H9 (cell line): ENCODE measurements at places on chromosomes 3 and 15.

DNA sequence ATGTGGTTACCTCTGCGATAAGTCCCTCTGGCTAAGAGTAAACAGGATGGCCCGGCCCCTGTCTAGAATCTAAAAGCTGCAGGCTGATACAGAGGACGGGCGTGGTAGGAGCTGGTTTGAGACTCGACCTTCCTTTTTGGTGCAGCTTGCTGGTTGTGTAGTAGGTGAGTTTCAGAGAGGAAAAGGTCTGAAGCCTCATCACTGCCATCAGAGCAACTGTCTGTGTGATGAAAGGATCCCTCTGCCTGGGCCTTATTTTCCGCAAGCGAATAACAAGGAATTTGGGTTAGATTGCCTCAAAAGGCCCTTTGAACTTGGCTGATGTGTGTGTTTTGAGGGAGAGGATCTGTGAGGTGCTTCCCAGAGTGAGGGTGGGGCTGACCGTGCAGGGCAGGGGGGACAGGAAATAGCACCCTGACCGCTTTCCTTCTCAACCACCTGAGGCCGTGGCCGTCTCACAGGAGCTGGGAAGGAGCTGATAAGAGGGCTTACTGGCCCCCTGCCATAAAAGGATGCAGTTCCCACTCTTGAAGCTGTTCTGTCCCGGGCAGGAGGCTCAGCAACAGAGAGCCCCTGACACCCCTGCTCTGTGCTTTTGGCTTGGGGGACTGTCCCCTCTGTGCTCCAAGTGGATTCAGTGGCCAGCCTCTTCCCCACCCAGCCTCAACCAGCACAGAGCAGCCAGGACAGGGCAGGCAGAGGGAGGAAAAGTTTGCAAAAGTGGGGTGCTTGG, 45.6 kb upstream of the TFRC start:
- DNase-seq: no peak

DNA sequence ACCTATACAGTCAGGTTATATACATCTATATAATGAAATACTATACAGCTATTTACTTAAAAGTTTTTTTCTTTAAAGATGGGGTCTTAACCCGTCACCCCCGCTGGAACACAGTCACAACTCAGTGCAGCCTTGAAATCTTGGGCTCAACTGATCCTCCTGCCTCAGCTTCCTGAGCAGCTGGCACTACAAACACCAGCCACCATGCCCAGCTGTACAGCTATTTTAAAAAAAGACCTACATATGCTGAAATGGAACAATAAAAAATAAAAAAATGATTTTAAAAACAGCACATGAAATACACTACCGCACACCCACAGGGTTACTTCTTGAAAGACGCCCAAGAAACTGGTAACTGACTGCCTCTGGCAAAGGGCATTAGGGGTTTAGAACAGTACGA, 3.8 kb downstream of the NCBP2 start:
- no peak for DNase-seq

DNA sequence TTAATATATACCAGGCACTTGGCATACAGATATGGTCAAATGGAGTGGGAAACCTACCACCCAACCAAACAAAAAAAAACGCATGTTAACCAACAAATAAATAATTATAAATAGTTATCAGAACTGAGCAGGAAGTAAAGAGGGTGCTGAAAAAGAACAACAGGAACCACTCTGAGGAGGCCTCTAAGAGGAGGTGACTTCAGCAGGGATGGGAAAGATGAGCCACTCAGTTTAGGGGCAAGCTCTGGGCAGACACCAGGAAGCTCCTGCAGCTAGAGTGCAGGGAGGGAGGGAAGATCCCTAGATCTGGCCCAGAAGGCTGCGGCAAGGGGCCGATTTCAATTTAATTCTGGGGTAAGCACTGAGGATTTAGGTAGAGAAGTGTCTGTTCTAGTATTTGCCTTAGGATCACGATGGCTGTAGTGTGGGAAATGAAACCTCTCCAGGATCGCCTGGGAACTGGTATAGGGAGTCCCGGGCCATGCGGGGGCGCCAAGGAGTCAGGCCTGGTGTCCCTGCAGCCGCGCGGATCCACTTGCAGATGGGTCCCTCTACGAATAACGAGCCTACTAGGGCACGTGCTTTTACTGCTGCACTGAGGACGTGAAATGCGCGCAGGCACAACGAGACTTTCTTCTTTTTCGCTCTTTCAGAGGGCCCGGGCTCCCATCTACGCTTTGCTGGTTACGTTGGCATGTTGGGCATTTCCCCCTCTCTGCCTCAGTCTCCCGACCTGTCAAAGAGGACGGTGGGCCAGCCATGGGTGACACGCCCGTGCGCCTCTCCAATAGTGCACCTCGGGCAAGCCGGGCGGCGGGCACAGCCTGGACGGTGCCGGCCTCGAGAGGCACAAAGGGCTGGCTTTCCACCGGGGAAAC, 1.5 kb upstream of the LIMD1 start:
- peak; percentile 96 for DNase-seq

DNA sequence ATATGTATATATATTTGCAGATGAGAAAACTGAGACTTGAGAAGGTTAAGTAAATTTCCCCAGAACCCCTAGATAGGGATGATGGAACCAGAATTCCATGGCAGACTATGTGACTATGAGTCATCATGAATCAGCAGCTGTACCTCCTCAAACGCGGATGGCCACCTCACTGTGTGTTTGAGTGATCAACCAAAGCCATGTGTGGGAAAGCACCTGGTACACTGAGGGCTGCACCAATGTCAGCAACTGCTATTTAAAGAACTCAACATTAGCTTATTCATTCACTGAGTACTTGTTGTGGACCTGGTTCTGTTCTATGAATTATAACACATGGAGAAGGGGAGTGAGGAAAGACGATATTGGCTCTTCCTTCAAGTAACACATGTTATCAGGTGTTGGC, 377.0 kb downstream of the GAP43 start:
- DNase-seq: no peak

- DNase-seq: no peak
Measured at GRCh38 chr3:186432189-186432588, 70.2 kb upstream of the DGKG start.

- DNase-seq: no peak
Measured at GRCh38 chr3:99730870-99731269, 86.8 kb upstream of the CMSS1 start.

- DNase-seq: no peak
Measured at GRCh38 chr3:10570196-10570946, 65.0 kb upstream of the ATP2B2 start.

DNA sequence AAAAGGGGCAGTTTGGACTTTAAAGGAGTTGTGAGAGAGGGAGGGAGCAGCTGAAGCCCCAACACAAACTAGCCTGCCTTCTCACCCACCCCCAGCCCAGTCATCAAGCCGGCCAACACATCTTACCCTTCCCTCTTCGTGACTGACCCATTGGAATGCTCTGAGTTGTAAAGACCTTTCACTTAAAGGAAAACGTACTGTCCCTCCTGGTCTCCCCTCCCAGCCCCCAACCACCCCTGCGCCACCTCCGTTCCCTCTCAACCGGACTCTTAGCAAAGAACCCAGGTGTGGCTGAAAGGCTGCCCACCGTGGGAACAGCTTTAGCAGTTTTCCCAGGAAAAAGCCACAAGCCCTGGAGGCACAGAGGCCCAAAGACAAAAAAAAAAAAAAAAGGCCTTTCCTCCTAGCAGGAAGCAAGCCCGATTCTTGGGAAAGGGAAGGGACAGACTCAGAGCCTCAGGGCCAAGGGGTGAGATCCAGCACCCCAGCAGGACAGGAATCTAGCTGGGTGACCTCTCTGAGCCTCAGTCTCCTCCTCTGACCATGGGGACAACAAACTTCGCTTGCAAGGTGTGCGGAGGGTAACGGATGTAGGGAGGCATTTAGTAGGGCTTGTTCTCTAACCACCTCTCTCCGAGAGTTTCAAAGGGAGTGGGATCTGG, 2.4 kb downstream of the CYP11A1 start:
- DNase-seq: peak; percentile 41

- DNase-seq: no peak
Measured at GRCh38 chr3:55524565-55525244, 37.6 kb upstream of the WNT5A start.

DNA sequence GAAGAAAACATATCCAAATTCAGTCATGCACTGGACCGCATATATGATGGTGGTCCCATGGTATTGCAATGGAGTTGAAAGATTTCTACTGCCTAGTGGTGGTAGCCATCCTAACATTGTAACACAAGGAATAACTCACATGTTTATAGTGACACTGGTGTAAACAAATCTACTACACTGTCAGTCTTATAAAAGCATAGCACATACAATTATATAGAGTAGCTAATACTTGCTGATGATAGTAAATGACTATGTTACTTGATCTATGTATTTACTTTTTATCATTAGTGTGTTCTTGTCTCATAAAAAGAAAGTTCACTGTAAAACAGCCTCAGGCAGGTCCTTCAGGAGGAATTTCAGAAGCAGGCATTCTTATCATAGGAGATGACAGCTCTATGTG, 96.0 kb upstream of the CDIN1 start:
- no peak for DNase-seq

DNA sequence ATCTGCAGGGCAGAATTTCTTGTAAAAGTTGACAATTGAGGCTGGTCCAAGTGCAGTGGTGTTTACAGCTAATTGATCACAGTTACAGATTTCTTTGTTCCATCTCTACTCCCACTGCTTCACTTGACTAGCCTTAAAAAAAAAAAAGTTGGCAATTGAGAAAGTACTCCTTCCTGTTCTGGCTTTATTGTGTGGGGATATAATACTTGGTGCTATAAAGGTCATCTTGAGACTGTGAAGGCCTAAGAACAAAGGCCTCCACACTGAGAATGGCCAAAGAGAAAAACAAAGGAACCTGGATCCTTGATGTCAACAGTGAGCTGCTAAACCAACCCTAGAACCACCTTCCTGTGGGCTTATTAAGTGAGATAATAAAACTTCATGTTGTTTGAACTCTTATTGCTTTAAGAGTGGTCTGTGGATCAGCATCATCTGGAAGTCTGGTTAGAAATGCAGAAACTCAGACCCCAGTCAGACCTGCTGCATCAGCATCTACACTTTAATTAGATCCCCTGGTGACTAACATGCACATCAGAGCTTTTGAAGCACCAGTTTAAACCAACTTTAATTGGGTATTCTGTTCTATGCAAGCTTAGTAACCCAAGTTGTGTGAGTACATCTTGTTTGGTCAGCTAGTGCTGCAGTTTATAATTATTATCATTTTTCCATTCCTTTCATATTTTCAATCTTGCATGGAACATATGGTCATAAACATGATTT, 55.2 kb downstream of the TMOD3 start:
- DNase-seq: no peak

- DNase-seq: no peak
Measured at GRCh38 chr3:39407773-39408492, 1.4 kb downstream of the RPSA start.

GRCh38 chr15:49066372-49066771, 20.1 kb upstream of the SECISBP2L start:
- DNase-seq: no peak

- no peak for DNase-seq
Measured at GRCh38 chr3:196640297-196641018, 964 bp downstream of the NRROS start.

DNA sequence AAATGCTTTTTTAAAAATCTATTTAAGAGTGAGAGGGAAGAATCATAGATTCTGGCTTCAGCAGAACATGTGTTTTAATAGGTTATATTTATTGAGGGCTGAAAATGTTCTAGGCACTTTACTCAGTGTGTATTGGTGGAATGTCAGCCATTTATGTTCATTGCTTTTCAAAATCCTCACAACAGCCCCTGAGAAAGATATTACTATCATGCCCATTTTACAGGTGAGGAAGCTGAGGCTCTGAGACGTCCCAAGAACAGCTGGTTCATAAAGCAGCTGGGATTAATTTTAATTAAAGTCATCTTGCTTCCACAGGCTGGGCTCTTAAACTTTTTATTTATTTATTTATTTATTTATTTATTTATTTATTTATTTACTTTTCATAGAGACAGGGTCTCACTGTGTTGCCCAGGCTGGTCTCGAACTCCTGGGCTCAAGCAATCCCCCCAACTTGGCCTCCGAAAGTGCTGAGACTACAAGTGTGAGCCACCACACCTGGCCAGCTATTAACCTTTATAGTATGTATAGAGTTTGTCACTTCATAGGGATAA, 364.6 kb downstream of the SHQ1 start:
- no peak for DNase-seq

DNA sequence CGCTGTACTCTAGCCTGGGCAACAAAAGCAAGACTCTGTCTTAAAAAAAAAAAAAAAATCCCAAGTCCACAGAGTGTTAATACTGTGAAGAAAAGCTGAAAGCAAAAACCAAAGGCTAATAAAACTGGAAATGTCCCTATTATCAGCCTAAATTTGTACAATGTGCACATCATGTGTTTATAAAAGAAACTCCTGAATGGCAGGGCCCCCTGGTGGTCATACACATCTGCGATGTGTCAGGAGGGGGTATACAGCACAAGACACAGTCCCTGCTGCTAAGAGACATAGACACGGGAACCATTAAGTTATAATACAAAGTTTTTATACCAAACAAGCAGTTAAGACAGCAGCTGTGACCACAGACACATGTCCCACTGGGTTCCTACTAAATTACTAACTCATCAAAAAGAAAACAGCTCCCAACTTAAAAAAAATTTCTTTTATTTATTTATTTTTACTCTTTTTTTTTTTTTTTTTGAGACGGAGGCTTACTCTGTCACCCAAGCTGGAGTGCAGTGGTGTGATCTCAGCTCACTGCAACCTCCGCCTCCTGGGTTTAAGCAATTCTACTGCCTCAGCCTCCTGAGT, 31.0 kb downstream of the IDH2 start:
- DNase-seq: no peak

GRCh38 chr3:161406594-161407555, 35.6 kb upstream of the SPTSSB start:
- no peak for DNase-seq

- DNase-seq: peak; percentile 83
Measured at GRCh38 chr15:89898614-89899294, 5.0 kb upstream of the AP3S2 start.

DNA sequence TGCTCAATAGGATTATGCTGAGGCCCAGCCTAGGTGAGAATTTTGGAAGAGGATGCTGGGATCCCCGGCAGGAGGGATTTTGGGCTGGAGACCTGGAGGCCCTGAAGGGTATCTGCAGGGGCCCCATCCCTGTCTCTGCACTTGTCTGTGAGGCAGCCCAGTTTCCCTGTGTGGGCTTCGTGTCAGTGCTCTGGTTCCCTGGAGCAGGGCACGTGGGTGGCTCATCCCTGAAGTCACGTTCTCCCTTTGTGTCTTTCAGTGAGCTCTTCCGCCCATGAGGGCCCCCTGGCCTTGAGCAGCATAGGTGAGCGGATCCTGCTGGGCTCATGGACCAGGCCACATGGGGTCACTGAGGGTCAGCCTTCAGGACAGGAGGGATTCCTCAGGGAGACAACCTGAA, 217.9 kb downstream of the SNRPN start:
- no peak for DNase-seq

DNA sequence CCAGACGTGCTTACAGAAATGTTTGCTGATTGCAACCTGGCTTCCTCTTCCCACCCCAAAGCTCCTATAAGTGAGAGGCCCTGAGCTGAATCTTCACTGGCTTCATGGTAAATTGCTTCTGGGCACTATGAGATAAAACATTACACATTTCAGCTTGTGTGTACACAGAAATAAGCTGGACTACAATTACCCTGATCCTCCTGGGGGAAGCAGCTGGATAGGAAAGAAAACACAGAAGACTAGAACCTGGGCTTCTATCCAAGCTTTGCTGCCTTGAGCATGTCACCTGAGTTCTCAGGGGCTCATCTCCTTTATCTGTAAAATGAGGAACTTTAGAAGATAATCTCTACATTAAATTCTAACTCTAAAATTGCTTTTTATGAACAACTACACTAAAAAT, 40.3 kb downstream of the THBS1 start:
- no peak for DNase-seq
